Myocyte (in vitro differentiated cells): ENCODE measurements at places on chromosomes 6 and 20. TPM values are rescaled to one million over a fixed set of nuclear protein-coding genes. Genes with fewer than 3 reads are reported as not detected.

- no peak for DNase-seq
Measured at GRCh38 chr20:63546256-63546955, 1.1 kb downstream of the SRMS start.

- no peak for DNase-seq
Measured at GRCh38 chr6:167226383-167226685, 64.8 kb upstream of the UNC93A start.

DNA sequence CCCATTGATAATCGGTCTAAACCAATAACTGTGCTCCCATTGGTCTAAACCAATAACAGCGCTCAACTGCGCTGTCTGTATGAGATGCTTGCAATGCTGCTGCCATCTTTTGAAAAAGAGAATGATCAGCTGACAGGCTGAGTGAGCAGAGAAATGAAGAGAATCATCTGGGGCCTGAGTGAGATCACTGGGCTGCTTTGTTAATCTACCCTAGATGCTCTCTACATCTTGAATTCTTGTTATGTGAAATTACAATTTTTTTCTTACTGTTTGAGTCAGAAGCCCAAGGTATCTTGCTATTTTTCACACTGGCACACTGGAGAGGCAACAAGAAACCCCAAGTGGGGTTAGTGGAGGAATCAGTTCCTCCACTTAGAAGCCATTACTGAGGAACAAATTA lies 91.5 kb upstream of the GCM1 start:
- no peak for DNase-seq

- no peak for DNase-seq
Measured at GRCh38 chr6:22015944-22016343, 280.9 kb downstream of the PRL start.

Gene LST1
- total RNA-seq: not detected in 2 replicates

- no peak for DNase-seq
Measured at GRCh38 chr6:160253292-160253691, 5.3 kb downstream of the SLC22A2 start.

Gene HEY2
- 0.08 TPM in 1 of 2 replicates, not detected in the other for total RNA-seq

Gene DAAM2
- 20.1 and 25.0 TPM in 2 replicates for total RNA-seq

GRCh38 chr6:154154389-154154967 lies 115.4 kb downstream of the OPRM1 start:
- peak; percentile 67 for DNase-seq

DNA sequence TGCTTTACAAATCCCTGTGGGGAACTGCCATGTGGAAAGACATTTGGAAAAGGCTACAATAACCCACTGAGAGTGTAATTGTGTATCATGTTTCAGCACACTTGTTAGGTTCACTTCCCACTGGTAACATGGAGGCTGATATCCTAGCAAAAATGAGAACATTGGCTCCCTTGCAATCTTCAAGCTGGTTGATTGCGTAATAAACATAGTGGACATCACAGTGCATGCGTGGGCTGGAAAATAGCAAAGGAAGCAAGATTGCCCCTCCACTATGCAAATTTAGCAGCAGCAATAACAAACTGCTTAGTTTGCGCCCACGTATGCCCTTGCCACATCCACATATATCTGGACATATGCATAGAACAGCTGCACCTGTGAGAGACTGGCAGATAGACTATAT lies 410.2 kb downstream of the MEI4 start:
- DNase-seq: peak; percentile 20

DNA sequence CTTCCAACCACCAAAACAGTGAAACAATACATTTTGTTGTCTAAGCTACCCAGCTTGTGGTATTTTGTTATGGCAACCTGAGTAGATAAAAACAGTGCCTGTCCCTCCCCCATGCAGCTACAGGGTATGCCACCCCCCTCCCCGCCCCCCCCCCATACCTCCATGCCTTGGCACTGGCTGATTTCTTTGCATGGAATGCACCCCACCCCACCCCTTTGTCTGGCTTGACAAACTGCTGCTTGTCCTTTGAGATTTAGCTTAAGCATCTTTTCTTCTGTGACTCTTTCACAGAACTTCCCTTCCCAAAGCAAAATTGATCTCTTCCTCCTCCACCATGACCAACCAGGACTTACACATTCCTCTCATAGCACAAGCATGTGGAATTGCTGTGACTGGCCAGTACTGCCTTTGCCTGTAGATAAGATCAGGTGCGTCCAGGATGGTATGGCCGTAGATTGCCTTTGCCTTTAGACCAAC lies 64.6 kb upstream of the ADGRF1 start:
- DNase-seq: no peak

DNA sequence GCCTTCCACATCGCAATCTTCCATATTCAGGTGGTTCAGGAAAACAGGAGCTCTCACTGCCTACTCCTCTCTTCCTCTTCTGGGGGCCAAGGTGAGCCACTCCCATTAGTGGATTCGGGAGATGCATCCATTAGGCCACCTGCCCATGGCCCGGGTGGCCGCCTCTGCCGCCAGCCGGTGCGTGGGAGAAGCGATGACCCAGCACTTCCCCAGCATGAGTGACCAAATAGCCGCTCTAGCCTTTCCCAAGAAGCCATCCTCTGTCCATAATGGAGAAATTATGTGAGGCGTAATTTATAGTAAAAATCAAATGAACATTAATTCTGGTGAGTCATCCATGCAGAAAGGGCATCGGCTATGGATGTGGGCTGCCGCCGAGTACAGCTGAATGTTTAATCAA lies 39.4 kb downstream of the GNAS-AS1 start:
- no peak for DNase-seq

DNA sequence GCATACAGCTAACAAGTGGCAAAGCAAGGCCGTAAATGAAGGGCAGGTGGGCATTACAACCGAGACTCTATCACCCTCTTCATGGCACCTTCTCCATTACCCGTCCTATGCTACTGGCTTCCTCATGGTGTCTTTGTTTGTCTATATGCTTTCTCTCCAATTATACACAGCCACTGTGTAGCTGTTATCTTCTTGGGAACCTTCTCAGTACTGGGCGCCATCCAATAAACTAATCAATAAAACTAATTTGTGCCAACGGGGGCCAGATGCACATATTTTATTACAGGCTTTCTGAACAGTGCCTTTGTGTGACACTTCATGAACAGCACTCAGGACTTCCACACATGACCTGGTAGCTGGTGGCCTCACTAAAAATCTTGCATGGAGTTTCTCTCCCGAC lies 149.8 kb upstream of the PCSK2 start:
- no peak for DNase-seq

GRCh38 chr6:41053041-41053440 lies at the start of gene APOBEC2:
Gene APOBEC2 (plus strand): TSS chr6:41053202. CDS start chr6:41053348, 146 bp downstream.
- DNase-seq: peak; percentile 92

Gene SYCP2
- total RNA-seq: 0.57 and 0.78 TPM in 2 replicates

DNA sequence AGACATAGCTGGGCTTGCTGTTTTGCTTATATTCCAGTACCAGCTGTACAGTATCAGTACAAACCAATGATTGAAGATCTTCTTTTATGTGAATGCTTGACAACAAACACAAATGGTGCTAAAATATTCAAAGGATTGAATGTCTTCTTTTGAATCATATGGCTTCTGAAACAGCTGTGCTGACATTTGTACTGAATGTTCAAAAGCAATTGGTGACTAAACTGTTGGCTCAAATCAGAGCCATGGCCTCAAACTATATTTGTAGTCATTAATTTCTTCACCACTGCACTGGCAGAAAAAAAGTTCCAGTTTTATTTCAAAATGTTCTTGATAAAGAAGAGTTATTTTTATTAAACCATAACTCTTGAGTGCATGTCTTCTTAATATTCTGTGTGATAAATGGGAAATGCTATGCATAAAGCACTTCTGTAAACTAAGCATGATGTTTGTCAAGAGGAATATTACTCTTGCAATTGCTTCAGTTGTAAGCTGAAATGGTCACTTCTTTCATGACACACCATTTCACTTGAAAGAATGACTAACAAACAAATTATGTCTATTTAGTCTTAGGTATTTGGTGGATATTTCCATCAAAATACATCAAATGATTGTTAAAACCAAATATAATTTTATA lies 45.9 kb upstream of the CENPW start:
- peak; percentile 57 for DNase-seq

Gene EYA4
- 18.5 and 22.0 TPM in 2 replicates for total RNA-seq

Gene SLC52A3
- not detected in 2 replicates for total RNA-seq

Gene C6orf141
- total RNA-seq: 0.08 TPM in 1 of 2 replicates, not detected in the other
